Kidney epithelial cell (primary cell): ENCODE measurements at places on chromosomes 7 and 10.

GRCh38 chr7:38927751-38928150 is 18.8 kb upstream of the VPS41 start:
- DNase-seq, result no peak

DNA sequence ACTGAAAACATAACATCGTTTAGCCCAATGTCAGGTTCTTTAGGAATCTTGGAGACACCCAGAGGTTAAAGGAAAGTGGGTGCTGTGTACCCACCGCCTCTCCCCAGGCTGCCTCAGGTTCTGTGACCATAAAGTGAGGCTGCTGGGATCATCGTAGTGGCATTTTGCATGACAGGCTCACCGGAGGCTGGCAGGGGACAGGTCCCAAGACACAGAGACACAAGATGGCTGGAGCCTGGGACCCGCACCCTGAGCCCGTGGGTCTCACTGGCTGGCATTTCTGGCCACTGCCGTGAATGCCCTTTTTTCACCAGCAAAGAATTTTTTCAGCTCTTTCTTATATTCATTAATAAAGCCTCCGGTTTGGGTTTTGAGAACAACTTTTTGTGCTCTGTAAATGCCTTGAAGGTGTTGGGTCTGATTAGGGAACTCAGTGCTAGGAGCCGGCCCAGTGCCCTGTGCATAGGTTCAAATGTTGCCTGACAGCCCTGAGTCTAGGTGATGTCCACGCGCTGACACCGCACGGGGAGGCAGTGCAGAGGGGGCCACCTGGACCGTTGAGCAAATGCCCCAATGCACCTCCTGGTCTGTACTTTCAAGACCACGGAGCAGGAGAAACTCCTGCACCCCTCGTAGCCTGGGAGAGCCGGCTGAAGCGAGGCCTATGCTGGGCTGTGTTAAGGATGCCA is 130.0 kb downstream of the PAXIP1 start:
- DNase-seq, result no peak

- DNase-seq, result no peak
These were observed 84.1 kb downstream of the ZNF467 start for GRCh38 chr7:149689291-149689721.

DNA sequence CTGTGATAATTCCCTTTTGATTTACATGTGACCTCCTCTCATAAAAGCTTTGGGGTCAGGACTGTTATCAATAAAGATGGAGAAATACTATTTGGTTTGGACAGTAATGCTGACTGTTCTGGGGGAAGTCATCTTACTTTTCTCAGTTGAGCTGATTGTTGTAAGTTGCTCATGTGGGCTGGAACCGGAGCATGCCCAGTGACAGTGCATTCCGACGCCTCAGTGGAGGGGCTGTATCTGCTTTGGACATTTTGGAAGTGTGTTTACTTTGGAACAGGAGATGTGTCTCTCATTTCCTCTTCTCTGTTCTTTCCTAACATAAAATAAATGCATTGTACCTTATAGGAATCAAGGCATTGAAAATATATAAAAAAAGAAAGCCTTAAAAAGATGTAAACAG is 30.1 kb downstream of the RBM33 start:
- DNase-seq, result no peak
